ENCODE measurements at places on chromosomes 3 and 15. TPM values are rescaled to one million over a fixed set of nuclear protein-coding genes. Genes with fewer than 3 reads are reported as not detected.

The RPS27L gene
- 94.0 TPM for total RNA-seq

The SERINC4 gene
- total RNA-seq = not detected

The GOLGA6L7 gene
- total RNA-seq = not detected

The SST gene
- total RNA-seq = not detected

The CCDC39 gene
- total RNA-seq = not detected

The ACSBG1 gene
- total RNA-seq = 0.25 TPM

The LRRN1 gene
- 0.44 TPM for total RNA-seq

The CD276 gene
- total RNA-seq = not detected

The CCDC50 gene
- 10.3 TPM for total RNA-seq

The MRPL46 gene
- 11.8 TPM for total RNA-seq

The STIMATE gene
- total RNA-seq = 87.7 TPM

The LYZL4 gene
- not detected for total RNA-seq

The PLA2G4E gene
- not detected for total RNA-seq

The B3GALNT1 gene
- total RNA-seq = 0.47 TPM

The DAZL gene
- not detected for total RNA-seq

The CACNA2D2 gene
- 1.2 TPM for total RNA-seq

The MYRIP gene
- total RNA-seq = not detected

The GPR15 gene
- total RNA-seq = 5.7 TPM

The ZNF80 gene
- 1.7 TPM for total RNA-seq

The COPB2 gene
- total RNA-seq = 32.7 TPM

The BFSP2 gene
- total RNA-seq = 6.6 TPM

The UROC1 gene
- not detected for total RNA-seq

The SIDT1 gene
- total RNA-seq = 59.9 TPM

The SAMMSON gene
- not detected for total RNA-seq

The PP2D1 gene
- not detected for total RNA-seq

The SPSB4 gene
- total RNA-seq = not detected

The ANKUB1 gene
- total RNA-seq = not detected

The GOLGA6B gene
- total RNA-seq = not detected

The PCLAF gene
- 1.0 TPM for total RNA-seq

The CHRNA5 gene
- total RNA-seq = 0.94 TPM

The SH2D7 gene
- total RNA-seq = not detected

The CLRN1 gene
- total RNA-seq = not detected

The PRR20G gene
- not detected for total RNA-seq

The CACNA1D gene
- 0.44 TPM for total RNA-seq

The TRIM42 gene
- total RNA-seq = not detected

The NMNAT3 gene
- total RNA-seq = 1.5 TPM

The TIMP4 gene
- not detected for total RNA-seq

The ADCY5 gene
- total RNA-seq = not detected

The C15orf61 gene
- 10.8 TPM for total RNA-seq

The OR5H2 gene
- not detected for total RNA-seq

The VWA5B2 gene
- total RNA-seq = not detected

The SLC12A6 gene
- 150 TPM for total RNA-seq

The SSUH2 gene
- total RNA-seq = not detected

The CEMIP gene
- 0.10 TPM for total RNA-seq

The TRPC1 gene
- 1.6 TPM for total RNA-seq

The CCNB2 gene
- 1.8 TPM for total RNA-seq

The EPB42 gene
- total RNA-seq = not detected

The PLS1 gene
- total RNA-seq = 1.2 TPM

The VPS8 gene
- total RNA-seq = 73.8 TPM

The FBXL22 gene
- total RNA-seq = 1.7 TPM

The TEX9 gene
- 1.2 TPM for total RNA-seq

The NME9 gene
- not detected for total RNA-seq

The GABRR3 gene
- total RNA-seq = not detected

The IL12A gene
- total RNA-seq = 5.6 TPM

The PYGO1 gene
- not detected for total RNA-seq

The EOMES gene
- 0.91 TPM for total RNA-seq

The SLC22A13 gene
- 0.76 TPM for total RNA-seq

The GREM1 gene
- total RNA-seq = not detected

The BLM gene
- 12.0 TPM for total RNA-seq

Data from CD4-positive, CD25-positive, alpha-beta regulatory T cell (primary cell).